Esophagus muscularis mucosa (tissue), 4 donors: ENCODE measurements at places on chromosomes 16 and 17.

DNA sequence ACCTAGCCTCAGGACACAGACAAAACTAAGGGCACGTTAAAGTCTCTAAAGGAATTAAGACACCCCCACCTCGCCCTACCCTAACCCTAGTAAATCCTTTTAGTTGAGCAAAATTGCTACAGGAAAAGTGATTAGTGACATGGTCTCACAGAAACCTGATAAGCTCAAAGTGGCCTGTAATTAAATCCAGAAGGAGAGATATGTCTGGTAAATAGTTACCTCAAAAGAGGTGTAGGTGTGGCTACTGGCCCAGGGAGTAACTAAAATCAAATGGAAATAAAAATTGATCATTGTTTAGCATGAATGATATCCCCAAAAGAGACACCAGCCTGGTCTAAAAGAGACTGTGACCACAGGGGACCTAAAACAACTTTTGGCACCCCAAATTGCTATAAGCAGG lies 168.3 kb downstream of the SLC39A11 start:
- no peak for DNase-seq

GRCh38 chr17:57490111-57490845 lies 234.0 kb downstream of the MSI2 start:
- no peak for DNase-seq

DNA sequence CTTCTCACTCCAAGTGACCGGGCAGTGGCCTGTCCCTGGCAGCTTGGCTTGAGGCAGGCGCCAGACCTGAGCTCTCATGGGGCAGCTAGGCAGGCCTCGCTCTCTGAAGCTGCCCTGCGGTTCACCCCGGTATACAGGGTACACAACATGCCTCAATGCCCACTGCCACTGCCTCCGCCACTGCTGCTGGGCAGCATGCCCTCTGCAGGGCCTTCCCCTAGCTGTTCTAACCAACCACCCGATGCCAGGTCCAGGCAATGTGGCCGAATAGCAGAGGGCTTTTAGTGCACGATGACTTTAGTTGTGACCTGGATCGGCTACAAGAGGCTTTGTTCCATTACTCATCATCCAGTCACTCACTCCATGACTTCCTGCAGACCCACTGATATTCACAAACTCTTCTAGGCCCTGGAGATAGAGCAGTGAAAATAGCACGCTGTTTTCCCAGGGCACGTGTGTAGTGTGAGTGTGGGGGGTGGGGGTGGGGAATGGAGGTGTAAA lies 19.7 kb downstream of the CDC42EP4 start:
- no peak for DNase-seq

DNA sequence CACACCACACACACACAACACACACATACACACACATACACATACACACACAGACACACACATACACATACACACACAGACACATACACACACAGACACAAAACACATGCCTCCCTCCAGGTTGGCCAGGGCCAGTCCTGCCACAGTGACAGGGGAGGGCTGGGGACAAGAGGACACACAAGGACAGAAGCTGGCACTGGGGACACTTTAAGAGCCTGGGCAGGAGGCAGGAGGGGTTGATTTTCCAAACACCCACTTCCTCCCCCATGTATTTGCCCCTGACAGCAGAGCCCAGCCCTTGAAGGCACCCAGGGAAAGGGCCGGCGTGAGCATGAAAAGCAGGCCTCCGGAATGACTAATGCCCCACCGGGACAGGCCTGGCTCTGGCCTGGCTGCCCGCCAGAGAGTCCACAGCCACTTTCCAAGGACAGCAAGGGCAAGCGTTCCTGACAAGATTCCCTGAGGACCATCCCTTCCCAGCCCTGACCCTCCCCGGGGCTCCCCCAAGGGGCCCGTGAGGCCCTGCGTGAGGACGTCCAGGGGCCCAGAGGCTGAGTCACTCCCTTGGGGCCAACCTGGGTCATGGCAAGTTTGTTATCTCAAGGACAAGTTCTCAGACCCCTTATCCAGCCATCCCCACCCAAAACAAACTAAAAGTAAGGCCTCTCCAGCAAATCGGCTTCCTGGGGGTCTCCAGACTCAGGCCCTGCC lies 235.6 kb downstream of the ZNF423 start:
- DNase-seq, result no peak

GRCh38 chr17:76089680-76090516 lies 10.9 kb downstream of the ZACN start:
- DNase-seq, result no peak

GRCh38 chr16:9105189-9105588 lies 13.7 kb downstream of the HAPSTR1 start:
- DNase-seq, result no peak

GRCh38 chr17:67138392-67138791 lies 94.0 kb downstream of the CACNG1 start:
- no peak for DNase-seq

DNA sequence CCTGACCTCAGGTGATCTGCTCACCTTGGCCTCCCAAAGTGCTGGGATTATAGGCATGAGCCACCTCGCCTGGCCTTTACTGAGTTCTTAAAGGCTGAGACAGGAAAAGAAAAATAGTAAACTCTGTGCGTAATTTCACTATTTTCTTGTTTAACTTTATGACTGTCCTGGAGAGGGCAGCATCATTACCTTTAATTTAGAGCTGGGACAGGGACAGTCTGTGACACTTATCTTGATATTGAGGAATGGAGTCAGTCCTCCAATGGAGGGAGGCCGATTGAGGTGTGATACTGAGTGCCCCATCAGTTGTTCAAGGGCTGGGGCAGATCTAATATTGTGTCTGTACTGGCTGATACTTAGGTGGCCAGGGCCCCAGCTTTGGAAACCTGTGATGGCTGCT lies 21.5 kb upstream of the SPN start:
- no peak for DNase-seq

DNA sequence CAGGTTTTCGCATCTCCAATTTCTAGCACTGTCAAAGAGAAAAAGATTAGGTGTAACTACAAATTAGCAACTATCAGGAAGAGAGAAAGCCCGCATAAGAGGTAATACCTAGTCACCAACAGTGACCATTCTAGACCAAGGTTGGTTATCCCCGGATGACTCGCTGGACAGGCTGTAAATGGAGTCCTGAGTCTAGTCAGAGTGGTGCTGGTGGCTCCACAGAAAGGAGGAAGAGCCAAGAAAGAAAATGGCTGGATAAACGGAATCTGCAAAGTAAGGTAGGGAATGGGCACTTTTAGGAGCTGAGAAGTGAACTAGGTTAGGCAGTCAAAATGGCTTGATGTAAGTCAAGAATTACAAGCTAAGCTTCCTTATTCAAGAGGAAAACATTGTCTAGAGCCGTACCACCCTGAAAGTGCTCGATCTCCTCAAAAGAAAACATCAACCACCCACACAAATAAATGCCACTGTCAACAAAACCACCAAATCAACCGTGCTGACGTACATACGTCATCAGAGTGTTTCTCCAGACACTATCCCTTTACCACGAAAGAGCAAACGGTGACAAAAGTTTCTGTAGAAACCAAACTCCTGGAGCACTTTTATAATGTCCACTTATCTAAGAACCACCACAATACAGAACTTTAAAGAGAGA lies 2.2 kb downstream of the GSPT1 start:
- DNase-seq, result no peak

DNA sequence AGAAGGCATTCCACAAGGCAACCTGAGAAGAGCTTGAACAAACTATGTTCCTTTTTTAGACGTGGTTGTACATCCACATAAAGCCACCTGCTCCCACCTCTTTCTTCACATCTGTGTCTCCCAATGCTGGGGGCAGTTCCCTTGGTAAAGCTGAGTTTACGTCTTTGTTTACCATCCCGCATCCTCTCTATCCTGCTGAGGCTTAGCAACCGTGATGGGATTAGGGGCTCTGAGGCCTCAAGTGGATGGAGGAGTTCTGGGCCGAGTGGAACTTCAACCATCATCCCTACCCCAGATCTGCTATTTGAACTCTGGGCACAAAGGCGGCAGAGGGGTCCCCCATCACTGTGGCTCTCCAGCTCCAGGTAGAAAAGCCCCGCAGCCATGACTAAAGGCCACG lies 94.2 kb upstream of the CREBBP start:
- DNase-seq, result no peak

- DNase-seq, result no peak
These were observed 64.1 kb upstream of the CACNG4 start for GRCh38 chr17:66900126-66901010.

DNA sequence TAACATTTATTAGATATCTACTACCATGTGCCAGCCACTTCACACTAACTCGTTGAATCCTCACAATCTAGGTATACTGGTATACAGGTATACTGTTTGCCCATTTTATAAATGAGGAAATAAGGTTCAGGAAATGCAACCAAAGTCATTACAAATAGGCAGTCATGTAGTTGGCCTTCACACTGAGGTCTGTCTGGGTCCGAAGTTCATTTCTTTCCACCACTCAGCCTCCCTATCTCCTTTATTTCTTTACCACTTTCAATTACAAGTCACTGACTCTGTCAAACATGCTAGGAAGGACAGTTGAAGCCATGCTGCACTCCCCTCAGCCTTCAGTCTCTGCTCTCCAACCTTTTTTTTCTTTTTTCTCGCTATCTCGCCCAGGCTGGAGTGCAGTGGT lies 20.7 kb upstream of the SIAH1 start:
- DNase-seq, result no peak

- no peak for DNase-seq
These were observed 48.8 kb upstream of the CCL1 start for GRCh38 chr17:34411646-34412421.

DNA sequence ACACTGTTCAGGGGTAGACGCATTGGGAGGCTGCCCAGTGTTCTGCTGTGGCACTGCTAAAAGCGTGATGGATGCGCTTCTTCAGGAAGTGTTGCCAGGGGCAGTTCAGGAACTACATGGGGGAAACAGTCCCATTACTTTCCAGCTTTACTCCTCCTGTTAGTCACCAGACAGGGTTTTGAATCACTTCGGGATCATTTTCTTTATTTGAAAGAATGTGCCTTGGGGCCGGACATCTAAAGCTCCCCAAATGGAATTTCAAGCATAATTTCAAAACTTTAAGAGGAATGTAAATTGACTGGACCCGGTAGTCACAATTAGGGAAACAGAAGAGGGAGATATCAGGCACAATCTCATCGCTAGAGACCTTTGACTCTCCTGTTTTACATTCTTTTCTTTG lies 1.3 kb upstream of the KRTAP2-1 start:
- DNase-seq, result no peak

GRCh38 chr16:1275791-1276579 lies 20.1 kb downstream of the TPSD1 start:
- no peak for DNase-seq

GRCh38 chr17:2087597-2088211 lies 32.8 kb downstream of the HIC1 start:
- no peak for DNase-seq

- DNase-seq, result peak; percentile 95
These were observed 5.2 kb downstream of the AXIN2 start for GRCh38 chr17:65556014-65556909.

GRCh38 chr17:1264196-1264595 lies 6.0 kb upstream of the BHLHA9 start:
- DNase-seq, result no peak

DNA sequence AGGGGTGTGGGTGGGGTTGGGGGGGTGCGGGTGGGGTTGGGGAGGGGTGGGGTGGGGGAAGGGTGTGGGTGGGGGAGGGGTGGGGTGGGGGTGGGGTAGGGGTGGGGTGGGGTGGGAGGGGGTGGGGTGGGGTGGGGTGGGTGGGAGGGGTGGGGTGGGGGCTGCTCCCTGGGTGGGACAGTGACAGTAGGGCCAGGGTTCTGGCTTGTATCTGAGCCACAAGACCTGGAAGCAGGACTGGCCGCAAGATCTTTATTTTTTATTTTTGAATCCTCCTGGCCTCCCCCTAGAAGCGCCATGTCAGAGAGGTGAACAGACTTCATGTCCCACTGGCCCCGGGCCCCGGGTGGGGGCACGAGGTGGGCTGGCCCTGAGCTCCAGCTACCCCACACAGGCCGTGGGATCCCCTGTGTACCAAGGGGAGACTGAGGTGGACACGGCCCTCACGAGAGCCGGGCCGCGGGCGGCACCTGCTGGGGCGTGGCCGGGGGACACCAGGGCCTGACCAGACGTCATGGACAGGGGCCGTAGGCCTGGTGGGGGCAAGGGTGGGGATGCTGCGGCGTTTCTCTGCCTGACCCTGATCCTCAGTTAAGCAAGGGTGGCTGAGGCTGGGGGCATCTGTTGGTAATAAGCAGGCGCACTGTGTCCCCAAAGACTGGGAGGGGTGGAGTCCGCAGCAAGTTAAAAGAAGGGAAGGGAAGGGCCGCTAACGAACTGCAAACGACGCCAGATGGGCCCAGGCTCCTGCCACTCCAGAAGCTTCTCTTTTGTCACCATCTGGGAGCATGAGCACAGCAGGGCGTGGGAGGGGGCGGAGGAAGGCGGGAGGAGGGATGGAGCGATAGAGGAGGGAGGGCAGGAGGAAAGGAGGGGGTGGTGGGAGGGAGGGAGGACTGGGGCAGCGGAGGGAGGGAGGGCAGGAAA lies 22.3 kb upstream of the PABPN1L start:
- DNase-seq, result no peak

- DNase-seq, result no peak
These were observed 1.9 kb downstream of the FBXL8 start for GRCh38 chr16:67161595-67162058.

- no peak for DNase-seq
These were observed 49.0 kb upstream of the ENDOV start for GRCh38 chr17:80365983-80366382.

- DNase-seq, result no peak
These were observed 17.1 kb downstream of the ZNF652 start for GRCh38 chr17:49344914-49345313.

GRCh38 chr17:74351552-74352210 lies 10.0 kb downstream of the BTBD17 start:
- no peak for DNase-seq

- DNase-seq, result no peak
These were observed 100.6 kb downstream of the ZNF423 start for GRCh38 chr16:49755313-49755620.

DNA sequence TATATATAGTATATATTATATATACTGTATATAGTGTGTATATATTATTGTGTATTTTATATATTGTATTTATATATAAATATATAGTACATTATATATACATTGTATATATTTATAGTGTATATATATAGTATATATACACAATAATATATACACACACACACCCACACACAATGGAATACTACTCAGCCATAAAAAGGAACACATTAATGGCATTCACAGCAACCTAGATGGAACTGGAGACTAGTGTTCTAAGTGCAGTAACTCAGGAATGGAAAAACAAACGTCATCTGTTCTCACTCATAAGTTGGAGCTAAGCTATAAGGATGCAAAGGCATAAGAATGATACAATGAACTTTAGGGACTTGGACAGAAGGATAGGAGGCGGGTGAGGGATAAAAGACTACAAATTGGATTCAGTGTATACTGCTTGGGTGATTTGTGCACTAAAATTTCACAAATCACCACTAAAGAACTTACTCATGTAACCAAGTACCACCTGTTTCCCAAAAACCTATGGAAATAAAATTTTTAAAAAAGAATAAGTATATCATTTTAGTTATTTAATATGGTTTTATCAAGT lies 201.9 kb upstream of the CDH11 start:
- no peak for DNase-seq
